ENCODE measurements at places on chromosomes 12 and 14.

DNA sequence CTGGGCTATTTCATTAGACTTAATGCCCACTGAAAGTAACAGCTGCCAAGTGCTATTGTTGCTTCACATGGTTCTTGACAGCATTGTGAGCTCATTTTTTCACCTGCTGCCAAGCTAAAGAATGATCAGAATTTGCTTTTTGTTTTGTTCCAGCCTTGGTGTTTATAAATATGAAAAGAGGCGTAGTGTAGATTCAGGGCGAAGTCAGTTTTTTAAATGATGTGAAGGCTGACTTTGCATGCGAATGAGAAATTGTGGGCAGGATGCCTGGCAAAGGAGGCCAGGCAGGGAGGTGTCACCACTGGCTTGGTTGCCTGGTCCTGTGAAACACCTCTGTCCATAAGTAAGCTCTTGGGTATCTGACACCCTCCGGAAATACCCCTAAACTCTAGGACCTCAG is 93.3 kb upstream of the NAP1L1 start:
- DNase-seq, result no peak

GRCh38 chr12:121238086-121238485 is 28.2 kb downstream of the P2RX4 start:
- no peak for DNase-seq

DNA sequence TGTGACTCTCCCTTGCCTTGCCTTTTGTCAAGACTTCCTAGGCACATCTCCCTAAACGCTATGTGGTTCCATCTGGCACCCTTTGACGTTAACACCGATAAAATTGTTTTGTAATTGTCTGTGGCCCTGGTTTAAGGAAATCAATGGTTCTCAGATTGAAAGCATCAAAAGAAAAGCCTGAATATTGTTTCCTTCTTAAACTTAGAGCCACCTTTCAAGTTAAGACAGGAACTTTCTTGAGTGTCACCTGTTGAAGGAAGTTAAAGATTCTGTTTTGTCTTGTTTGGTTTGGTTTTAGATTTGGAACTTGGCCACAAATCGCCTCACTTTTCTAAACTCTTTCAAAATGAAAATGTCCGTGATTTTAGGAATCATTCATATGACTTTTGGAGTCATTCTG is 14.8 kb upstream of the DNAH10 start:
- no peak for DNase-seq

DNA sequence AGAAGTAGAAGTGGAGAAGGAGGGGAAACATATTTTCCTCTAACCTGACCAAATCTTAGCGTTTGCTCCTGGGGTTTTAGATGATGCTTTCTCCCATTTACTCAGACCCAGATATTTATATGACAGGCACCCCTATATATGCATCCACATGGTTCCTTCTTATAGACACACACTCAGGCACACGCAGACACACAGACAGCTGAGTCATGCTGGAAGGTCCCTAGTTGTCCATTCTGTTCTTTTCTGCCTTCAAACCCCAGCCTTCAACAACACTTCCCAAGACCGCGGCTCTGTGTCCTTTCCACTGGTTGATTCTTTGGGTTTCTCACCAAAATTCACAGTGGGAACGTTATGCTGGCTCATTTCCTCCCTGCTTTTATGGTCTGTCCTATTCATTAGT is 52.1 kb downstream of the HSPB8 start:
- no peak for DNase-seq

DNA sequence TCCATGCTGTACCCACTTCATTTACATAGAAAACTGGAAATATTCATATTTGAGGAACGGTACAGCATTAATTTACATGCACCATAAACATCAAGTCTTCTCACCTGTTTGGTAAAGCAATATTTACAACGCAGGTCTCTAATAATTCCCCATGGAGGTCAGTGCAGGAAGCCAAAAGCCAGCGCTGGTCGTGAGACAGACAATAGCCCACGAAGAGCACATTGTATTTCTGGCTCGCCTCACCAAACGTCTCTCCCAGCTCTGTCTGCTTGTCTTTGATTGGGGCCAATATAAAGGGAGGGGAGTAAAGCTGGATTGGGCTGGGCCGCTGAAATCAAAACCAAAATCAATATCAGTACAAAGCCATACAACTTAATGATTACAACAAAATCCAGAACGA is 302.1 kb downstream of the MED13L start:
- no peak for DNase-seq

DNA sequence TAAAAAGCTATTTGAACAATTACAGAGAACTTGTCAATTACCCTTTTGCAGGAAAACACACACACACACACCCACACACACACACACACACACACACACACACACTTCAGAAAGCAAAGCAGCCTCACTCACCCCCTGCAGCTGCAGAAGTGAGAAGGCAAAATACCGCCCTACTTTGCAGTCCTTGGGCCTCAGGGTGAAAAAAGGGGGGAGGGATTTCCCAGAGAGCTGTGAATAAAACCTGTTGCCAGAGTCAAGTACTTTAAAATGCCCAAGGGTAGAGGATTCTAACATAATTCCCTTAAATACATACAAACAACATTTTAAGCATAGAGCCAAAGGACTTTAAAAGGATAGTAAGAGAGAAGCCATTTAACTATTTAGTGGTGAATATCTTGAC is 285.9 kb downstream of the MDGA2 start:
- DNase-seq, result no peak

GRCh38 chr12:12685305-12685704 is 10.7 kb downstream of the GPR19 start:
- DNase-seq, result no peak

GRCh38 chr14:29724991-29725390 is 202.7 kb downstream of the PRKD1 start:
- no peak for DNase-seq

DNA sequence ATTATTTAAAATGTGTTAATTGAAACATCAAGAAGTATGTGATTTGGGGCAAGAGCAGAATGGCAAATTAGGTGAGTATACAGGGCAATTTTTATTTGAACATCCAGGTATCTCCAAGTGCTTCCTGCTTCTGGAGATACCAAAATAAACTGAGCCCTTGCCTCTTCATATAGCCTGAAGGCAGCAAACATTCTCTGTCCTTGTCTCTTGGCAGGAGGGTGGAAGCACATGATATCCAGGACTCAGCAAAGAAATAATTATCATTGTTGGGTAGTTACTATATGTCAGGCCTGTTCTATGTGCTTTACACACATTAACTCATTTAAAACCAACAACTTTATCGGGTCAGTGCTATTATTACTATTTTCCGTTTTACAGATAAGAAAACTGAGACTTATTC is 12.5 kb downstream of the LIN7A start:
- no peak for DNase-seq

DNA sequence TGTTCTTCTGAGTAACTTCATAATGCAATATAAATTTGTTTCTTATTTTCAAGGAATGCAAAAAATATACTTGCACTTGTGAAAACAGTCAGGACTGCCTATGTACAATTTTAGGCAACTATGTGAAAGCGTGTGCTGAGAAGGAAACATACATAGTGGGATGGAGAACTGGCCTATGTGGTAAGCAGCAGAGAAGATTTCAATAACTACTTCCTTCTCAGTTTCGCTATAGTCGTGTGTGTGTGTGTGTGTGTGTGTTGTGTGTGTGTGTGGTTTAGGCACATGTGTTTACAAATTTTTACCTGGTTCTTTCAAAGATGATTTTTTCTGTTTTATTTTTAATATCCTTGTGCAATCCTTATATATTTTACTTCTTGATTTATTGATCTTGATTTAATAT is 211.8 kb downstream of the LRRK2 start:
- no peak for DNase-seq

DNA sequence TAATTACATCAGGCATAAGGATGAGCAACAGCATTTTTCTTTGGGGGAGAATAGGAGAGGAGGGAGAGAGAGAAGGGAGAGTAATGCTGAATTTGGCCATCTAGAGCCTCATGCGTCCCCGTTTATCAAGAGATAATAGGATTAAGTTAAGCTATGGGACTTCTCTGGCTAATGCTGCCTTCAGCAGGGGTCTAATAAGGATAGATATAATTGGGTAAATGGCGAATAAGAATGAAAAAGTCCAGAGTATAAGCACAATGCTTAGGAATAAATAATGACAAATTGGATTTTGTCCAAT is 470.0 kb downstream of the EGLN3 start:
- no peak for DNase-seq

DNA sequence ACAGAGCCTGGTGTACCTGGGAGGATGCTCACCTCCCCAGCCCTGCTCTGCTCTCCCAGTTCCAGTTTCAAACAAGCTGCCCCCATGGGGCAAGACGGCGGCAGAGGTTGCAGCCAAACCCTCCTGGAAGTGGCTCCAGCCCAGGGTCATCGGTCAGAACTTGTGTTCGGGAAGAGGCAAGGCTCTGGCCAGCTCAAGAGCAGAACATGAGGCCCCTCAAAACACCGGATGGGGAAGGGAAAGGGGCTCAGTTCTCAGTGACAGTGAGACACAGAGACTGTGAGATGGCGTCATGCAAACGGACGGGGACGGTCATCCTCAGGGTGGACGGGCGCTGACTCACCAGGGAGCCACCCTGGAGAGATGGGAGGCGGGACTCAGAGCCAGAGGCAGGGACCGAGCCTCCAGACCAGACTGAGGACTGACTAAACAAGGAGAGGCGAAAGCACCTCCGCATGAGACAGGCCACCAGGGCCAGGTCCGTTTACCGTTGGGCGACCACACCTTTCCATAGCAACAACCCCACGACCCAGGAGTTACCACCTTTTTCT is 63.9 kb upstream of the GALNT9 start:
- DNase-seq, result no peak

- DNase-seq, result no peak
These were observed 10.1 kb downstream of the XRCC3 start for GRCh38 chr14:103705118-103705503.

GRCh38 chr12:106020736-106021135 is 118.0 kb downstream of the NUAK1 start:
- no peak for DNase-seq

DNA sequence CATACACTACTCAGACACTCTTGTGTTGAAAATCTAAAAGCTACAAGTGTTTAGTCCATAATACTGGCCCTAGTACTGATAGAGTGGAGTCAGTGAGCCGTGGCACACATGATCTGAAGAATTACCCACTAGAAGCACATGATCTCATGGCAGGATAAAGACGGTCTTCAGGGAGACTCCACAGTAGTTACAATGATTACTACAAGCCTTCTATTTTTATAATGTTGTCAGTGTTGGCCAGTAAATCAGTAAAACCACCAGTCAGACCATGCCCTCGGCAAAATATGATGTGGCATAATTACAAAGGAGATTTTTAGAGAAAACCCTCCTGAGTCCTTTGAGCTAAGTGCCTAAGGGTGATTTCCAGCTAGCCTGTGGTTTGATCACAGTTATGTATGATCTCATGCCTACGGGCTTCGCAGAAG is 114.9 kb downstream of the PDZRN4 start:
- DNase-seq, result no peak

- DNase-seq, result no peak
These were observed 114.9 kb downstream of the PIWIL1 start for GRCh38 chr12:130452546-130452945.

DNA sequence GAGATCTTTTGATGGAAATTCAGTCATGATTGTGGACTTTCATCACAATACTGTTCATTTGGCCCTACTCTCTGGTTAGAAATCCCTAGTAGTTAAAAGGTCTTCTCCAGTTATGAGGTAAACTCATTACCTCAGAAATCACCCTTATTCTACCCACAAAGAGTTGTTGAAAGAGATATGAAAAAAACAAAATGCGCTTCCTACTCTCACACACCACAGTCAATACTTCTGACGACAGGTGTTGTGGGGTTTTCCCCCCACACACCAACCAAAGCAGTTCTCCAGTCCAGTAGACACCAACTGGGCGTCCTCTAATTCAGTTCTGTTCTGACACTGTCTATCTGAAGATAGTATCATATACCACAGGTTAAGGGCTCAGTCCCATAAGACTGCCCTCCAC is 54.9 kb downstream of the TRMT5 start:
- DNase-seq, result no peak

DNA sequence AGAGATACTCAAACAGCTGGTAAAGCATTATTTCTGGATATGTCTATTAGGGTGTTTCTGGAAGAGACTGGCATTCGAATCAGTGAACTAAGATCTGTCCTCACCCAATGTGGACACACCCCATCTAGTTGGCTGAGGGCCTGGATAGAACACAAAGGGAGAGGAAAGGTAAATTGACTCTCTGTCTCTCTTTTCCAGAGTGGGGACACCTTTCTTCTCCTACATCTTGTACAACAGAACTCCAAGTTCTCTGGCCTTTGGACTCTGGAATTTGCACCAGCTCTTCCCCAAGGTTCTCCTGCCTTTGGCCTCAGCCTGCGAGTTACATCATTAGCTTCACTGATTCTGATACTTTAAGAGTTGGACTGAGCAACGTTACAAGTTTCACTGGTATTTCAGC is 1253.9 kb downstream of the SLC16A7 start:
- no peak for DNase-seq

- DNase-seq, result no peak
These were observed 1.9 kb downstream of the ADSS1 start for GRCh38 chr14:104725772-104726548.

GRCh38 chr14:60590991-60591414 is 58.3 kb downstream of the SIX1 start:
- DNase-seq, result peak; percentile 85

- no peak for DNase-seq
These were observed 10.1 kb upstream of the PUS1 start for GRCh38 chr12:131919051-131919347.

DNA sequence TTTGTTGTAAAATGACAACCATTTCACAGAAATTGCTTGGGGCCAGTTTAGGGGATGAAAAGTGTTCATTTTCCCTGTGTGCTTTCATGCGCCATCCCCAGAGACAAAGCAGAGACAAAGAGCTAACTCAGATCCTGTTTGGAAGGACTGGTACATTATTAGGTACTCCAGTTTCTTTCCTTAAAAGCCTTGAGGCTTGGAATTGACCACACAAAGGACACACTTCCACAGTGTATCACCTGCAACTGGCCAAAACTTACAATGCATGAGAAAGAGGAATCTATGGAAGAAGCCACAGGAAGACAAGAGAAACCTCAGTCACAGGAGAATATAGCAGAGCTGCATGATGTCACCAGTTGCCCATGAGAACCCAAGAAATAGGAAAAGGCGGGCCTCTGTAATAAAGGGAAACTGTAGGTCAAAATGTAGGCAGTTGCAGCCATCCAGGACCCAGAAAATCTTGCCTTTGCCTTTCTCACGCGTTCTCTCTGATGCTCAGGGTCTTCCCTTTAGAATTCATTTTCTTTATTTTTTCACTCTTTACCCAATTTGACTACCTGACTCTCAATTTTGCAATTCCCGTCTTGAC is 339.0 kb downstream of the RMST start:
- DNase-seq, result no peak

DNA sequence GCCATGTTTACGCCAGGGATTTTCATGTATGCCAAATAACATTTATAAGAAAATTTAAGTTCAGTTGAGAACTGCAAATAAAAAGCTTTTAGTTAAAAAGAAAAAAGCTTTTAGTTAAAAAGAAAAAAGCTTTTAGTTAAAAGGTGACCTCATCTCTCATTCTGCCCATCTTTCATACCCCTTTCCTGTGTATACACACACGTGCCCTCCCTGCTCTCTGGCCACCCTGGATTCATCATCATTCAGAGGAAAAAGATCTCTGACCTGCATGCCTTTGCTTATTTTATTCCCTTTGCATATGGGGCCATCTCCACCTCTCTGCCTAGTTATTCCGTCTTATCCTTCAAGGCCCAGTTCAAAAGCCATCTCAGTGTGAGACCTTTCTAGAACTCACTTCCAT is 38.1 kb upstream of the CDK17 start:
- DNase-seq, result no peak

GRCh38 chr14:23017091-23017490 is 7.1 kb upstream of the C14orf93 start:
- no peak for DNase-seq

GRCh38 chr12:28794211-28794610 is 354.9 kb upstream of the FAR2 start:
- peak; percentile 11 for DNase-seq

Measured in AG10803 (cell line).